Natural killer cell treated with Interleukin-12 subunit alpha and Interleukin-12 subunit beta and Interleukin-15 and Interleukin-18, amount 100 ng/mL, for 72 hours (primary cell): ENCODE measurements at places on chromosomes 4 and X. TPM values are rescaled to one million over a fixed set of nuclear protein-coding genes. Genes with fewer than 3 reads are reported as not detected.

The TCEAL5 gene
- total RNA-seq, result not detected

The HOPX gene
- 281 TPM for total RNA-seq

The CEP135 gene
- 24.5 TPM for total RNA-seq

The UGT2B10 gene
- total RNA-seq, result not detected

The CACNA1F gene
- total RNA-seq, result 0.14 TPM

The UNC5C gene
- total RNA-seq, result not detected

The RIBC1 gene
- total RNA-seq, result 1.5 TPM

The SPIN3 gene
- total RNA-seq, result 6.6 TPM

The DYNLT3 gene
- 8.9 TPM for total RNA-seq

DNA sequence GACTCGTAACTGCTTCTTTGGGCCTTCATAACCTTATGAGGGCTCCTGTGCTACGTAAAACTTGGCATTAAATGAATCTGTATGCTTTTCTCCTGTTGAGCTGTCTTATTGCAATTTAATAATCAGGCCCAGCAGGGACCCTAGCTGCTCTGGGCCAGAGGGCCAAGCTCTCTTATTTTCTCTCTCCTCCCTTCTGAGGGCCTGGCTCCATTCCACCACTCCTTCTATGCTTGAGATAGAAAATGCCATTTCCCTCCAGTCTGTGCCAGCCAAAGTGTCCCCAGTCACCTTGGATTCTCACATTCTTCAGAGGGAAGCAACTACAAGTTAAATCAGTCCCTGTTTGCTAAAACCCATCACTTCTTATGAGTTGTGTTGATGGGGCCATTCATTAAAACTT lies 90.1 kb downstream of the CLCN4 start:
- no peak for DNase-seq

- DNase-seq, result no peak
Observed at GRCh38 chr4:30717208-30718020, 2.8 kb upstream of the PCDH7 start.

- no peak for DNase-seq
Observed at GRCh38 chr4:7128644-7129043, 60.8 kb upstream of the GRPEL1 start.

DNA sequence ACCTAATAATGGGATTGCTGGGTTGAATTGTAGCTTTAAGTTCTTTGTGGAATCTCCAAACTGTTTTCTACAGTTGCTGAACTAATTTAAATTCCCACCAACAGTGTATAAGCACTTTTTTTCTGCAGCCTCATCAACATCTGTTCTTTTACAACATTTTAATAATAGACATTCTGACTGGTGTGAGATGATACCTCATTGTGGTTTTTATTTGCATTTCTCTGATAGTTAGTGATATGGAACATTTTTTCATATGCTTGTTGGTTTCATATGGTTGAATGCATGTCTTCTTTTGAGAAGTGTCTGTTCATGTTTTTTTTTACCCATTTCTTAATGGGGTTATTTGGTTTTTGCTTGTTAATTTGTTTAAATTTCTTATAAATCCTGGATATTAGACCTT lies 1718.9 kb downstream of the C4orf33 start:
- no peak for DNase-seq

- DNase-seq, result no peak
Observed at GRCh38 chrX:13903405-13903804, 86.5 kb upstream of the GPM6B start.

GRCh38 chrX:53716328-53717088 lies 30.0 kb upstream of the HUWE1 start:
- peak; percentile 90 for DNase-seq

DNA sequence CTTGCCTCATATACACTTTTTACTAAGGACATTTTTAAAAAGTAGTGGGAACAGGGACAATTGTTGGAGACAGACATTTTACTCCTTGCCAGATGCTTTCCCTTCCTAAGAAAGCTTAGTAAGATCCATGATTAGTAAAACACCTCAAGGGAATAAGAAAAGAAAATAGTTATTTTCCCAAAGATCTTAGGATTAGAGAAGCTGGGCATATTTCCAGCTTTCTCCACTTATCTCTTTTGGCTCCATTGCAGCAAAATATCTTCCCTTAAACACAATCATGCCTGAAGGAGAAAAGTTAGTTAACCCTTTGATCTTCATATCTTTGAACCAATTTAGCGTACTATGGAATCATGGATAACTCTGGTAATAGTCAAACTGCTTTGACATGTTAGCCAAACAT lies 257.9 kb downstream of the PCDH18 start:
- no peak for DNase-seq

DNA sequence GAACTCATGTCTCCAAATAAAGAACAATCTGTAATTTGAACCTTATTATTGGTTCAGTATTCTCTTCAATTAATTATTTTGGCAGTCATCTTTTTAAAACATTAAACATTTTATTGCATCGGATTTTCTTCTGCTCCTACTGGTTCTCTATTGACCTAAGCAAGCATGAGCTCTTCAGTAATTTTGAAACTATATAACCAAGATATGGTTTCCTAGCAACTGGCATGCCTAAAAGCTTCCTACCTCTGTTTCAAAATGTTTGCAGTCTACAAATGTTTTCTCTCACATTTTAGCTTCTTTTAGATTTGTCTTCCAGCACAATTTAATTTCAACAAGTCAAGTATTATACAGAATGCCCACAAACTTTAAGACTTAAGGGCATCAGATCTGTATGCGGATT lies 371.3 kb downstream of the GPM6A start:
- DNase-seq, result no peak

- no peak for DNase-seq
Observed at GRCh38 chrX:625137-625691, 5.4 kb upstream of the SHOX start.

DNA sequence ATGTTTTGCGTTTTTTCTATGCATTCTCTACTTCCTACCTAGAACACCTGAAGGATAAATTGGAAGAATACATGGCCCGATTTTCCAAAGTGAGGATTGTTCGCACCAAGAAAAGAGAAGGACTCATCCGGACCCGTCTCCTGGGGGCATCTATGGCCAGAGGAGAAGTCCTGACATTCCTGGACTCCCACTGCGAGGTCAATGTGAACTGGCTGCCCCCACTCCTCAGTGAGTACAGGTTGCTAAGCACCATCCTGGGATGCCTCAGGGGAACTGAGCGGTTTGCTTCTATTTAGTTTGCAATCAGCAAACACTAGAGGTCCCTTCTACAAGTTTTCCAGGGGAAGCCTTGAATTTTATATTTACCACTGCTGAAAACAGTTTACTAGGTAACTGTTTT lies 359.3 kb upstream of the GALNT7 start:
- no peak for DNase-seq

GRCh38 chr4:78218260-78218659 lies 161.1 kb downstream of the FRAS1 start:
- no peak for DNase-seq

DNA sequence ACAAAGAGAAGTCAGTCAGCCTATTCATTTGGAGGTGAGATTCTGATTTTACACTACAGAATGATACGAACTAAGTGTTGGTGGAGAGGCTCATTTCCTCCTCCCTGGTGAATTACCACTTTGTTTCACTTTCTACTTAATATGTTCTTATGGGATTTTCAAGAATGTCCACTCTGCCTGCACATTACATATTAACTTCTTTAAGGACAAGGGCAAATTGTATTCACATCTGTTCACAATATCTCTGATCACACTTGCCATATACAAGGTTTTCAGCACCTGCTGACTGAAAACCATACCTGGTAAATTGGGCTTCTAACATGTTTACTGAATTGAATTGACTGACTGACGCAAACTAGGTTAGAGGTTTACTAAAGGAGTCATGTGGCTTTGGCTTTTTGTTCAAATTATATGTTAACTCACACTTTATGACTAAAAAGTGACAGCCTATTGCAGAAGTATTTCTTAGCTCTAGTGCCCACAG lies 188.4 kb upstream of the MBNL3 start:
- DNase-seq, result no peak

DNA sequence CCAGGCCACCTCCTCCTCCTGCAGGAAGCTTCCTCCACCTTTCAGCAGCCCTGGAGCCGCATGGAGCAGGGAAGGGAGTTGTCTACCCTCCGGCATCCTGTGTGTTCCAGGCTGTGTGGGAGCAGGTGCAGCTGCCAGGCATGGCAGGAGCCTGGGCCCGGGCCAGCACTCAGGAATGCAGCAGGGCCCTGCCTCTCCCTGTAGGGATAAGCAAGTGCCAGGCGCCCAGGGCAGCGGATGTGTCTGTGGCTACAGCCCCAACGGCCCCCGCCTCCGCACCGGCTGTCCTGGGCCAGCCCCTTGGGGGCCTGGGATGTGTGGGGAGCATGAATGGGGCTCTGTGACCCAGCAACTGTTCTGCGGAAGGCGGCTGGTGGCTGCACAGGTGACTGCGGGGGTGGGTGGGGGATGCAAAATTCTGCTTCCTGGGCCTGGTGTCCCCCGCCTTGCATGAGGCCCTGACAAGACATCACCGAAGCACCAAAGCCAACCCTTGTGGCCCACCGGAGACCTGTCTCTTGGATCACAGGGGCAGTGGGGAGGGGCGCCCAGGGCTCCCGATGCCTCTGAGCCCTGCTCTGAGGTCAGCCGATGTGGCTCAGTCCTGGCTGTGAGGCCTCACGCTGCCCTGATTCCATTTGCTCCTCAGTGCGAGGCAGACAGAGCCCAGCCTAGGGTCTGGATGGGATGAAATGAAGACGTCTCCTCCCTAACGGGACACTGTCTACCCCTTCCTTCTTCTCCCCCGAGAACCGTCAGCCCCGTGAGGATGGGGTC lies 1.4 kb upstream of the DOK7 start:
- no peak for DNase-seq

DNA sequence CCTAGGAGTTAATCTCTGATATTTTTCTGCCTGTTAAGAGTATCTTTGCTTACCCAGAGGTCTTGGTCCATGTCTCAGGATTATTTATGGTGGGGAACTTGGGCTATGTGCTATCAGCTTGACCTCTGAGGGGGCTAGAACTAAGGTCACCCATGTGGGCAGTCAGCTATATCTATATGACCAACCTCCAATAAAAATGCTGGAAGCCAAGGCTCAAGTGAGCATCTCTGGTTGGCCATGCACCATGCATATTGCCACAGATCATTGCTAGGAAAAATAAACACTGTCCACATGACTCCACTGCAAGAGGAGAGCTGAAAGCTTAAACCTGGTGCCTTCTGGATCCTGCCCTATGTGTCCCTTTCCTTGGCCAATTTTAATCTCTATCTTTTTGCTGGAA lies 196.5 kb upstream of the SLC7A11 start:
- no peak for DNase-seq

- DNase-seq, result no peak
Observed at GRCh38 chr4:12965334-12965733, 518.8 kb downstream of the RAB28 start.

DNA sequence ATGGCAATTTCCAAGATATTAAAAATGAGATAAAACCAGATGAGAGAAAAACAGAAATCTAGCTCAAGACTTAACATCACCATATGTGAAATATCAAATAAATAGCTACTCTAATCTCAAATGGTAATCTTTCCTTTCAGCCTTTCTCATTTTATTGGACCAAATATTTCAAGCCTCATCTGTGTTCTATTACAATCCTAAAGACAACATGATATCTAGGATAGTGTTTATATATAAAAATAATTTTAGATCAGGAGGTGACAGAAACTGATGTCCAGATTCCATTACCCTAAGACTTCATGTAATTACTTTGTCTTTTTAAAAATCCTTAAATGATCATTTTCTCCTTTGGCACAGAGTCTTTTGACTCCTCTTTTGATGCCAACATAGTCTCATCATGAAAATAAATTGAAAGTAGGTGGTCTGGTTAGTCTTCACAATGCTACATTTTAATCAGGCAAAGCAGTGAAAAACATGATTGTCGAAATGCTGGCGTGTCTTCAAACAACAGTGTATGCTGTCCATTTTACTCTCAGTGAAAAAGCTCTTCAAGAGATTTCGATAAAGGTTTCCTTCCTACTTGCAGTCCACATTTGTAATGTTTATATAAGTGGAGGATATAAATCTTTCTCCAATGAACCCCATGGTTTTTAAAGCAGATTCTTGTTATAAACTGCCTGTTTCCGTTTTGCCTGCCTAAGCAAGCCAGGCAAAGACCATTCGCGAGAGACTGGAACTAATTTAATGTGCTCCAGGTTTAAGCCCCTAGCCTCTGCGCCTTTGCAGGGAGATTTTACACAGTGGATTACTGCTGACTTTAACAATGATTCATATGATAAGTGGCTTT lies 169.8 kb downstream of the SCFD2 start:
- no peak for DNase-seq

GRCh38 chr4:145984563-145984962 lies 45.9 kb upstream of the ZNF827 start:
- no peak for DNase-seq

GRCh38 chrX:153689654-153690465 lies 2.1 kb downstream of the SLC6A8 start:
- no peak for DNase-seq

- DNase-seq, result no peak
Observed at GRCh38 chr4:122777846-122778673, 45.6 kb downstream of the BBS12 start.

DNA sequence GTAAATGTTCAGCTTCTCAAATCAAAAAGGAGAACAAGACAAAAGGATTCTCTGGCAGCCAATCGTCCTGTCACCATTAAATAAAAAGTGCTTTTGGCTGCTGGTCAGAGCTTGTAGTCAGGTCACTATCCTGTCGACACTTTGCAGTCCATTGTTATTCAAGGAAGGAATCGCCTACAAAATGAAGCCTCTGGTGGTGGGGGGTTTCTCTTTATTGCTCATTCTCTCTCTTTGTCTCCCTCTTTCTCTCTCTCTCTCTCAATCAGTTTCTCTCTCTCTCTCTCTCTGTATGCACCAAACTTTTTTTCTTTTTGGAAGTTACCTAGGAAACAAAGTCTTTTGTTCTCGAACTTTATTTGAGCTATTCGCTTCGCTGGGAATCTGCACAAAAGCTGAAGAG lies 17.6 kb upstream of the SCML1 start:
- no peak for DNase-seq

DNA sequence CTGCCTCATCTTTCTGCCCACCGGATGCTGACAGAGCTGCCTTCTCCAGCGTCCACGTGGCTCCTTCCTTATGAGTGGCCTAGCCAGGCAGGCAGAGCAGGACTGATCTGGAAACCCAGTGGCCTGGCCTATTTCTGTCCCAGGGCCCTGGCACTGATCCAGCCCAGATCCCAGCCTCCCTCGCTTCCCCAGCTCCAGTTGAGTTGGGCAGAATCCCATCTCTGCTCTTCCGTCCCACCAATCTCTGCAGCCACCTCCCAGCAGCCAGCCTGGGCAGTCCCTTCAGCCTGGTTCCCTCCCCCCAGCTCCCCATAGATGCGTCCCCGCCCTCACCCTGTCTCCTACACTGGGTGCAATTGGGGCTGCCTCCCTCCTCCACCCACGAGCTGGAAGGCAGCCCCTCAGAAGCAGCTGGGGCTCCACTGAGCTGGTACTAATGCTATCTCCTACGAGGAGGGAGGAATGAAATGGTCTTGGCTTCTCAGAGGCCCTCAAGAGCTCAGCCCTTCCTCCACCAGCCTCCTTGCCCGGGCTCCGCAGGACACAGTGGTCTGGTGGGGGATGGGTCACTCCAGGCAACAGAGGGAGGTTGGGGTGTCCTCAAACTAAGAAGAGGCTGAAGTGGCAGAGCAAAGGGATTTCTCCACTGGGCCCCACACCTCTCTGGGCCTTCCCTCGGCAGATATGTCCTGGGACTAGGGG lies 94.2 kb downstream of the PJA1 start:
- DNase-seq, result peak; percentile 22
